ENCODE measurements at places on chromosomes 13 and 19.

DNA sequence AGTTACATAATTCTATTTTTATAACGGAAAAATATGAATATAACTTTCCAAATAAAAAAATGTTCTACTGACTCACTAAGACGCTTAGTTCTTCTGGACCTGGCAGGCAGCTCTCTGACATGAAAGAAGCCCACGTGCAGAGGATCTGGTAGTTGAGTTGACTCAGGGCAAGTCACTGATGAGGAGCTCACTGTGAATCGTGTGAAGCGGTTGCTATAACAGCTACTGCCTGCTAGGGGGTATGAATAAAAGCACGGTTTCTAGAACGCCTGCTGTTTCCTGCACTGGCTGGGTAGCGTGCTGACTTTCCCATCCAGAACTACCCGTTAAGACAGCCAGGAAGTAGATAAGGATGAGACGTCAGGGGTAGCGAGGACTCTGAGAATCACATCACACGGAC is 54.7 kb upstream of the WASF3 start:
- no peak for DNase-seq

- peak; percentile 48 for DNase-seq
Observed at GRCh38 chr19:12881172-12881808, at the start of gene DNASE2. Gene DNASE2, minus strand, starts transcription at chr19:12881449. Its CDS starts 74 bp downstream, at chr19:12881375.

- no peak for DNase-seq
Observed at GRCh38 chr13:75889427-75889826, 253.3 kb downstream of the LMO7 start.

DNA sequence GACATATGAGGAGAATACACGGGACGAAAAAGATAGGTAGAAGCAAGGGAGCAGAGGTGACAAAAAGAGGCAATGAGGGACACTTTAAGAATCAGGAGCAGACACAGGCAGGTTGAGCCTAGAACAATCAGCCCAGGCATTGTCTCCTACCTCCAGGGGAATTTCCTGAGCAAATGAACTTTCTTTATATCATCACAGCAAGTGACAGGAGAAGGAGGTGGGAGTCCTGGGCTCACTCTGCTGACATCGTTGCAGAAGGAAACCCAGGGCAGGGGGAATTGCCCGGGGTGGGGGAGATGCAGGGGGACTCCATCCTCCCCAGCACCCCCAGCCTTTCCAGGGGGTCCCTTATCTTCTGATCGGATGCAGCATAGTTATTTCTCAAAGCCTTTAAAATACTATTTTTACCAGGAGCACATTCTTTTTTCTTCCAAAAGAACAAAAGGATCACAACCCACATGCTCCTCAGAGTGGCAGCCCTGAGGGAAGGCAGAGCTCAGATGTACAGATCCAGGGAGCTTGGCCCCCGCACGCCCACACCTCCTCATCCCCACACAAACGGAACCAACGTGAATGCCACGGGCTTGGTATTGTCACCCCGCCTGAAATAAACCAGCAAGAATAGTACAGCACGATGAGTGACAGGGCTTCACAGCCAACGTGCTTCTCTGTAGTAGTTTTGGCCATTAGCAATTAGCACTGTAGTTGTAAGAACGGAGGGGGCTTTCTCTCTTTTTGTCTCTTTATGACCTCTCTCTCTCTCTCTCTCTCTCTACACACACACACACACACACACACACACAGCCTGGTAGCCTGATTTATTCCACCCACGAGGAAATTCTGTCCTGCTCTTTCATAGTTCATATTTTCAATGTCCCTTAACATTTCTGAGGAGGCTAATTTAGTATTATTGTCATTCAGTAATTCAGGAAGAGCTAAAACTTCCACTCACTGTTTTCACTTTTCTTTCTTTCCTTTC is 169.5 kb upstream of the UBL3 start:
- no peak for DNase-seq

GRCh38 chr13:73985783-73986182 is 148.4 kb downstream of the KLF12 start:
- DNase-seq = no peak

DNA sequence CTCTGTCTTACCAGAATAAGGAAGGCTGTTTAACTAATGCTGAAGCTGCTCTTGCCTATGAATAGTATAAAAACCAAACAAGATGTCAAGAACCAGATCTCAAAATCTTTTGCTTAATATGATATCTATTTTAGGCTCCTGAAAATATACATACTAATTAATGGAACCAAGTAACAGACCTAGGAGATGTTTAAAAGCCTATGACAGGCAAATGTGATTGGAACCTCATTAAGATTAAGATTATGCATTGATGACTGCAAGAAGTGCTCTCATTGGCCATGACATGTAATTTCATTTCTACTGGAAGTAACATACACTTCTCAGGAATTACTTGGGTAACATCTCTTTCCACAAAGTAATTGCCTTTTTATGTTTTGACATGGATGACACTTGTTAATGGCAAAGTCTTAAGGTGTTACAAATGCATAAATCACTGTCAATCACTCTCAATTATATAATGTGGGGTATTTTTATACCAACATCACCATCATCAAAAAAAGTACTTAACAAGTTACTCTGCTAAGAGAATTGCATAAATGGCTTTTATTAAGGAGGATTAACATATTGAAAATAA is 326.9 kb upstream of the MIR17HG start:
- DNase-seq = no peak

DNA sequence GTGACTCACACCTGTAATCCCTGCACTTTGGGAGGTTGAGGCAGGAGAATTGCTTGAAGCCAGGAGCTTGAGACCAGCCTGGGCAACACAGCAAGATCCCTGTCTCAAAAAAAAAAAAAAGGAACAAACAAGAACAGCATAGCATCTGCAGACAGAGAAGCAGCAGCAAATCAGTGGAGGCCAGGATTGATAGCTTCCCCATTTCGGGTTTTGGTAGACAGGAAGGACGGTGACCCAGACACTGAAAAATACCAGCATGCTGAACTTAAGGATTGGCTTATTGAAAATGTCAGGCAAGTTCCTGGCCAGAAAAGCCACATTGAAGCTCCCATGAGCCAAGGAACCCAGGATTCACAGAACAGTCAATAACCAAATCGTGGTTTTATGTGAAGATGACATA is 3.0 kb downstream of the ZNF490 start:
- DNase-seq = no peak

GRCh38 chr19:51722492-51722891 is 1.3 kb downstream of the HAS1 start:
- DNase-seq = no peak

- no peak for DNase-seq
Observed at GRCh38 chr19:7528522-7529245, 6.3 kb downstream of the MCOLN1 start.

GRCh38 chr13:22194106-22194805 is 523.4 kb downstream of the FGF9 start:
- DNase-seq = no peak

DNA sequence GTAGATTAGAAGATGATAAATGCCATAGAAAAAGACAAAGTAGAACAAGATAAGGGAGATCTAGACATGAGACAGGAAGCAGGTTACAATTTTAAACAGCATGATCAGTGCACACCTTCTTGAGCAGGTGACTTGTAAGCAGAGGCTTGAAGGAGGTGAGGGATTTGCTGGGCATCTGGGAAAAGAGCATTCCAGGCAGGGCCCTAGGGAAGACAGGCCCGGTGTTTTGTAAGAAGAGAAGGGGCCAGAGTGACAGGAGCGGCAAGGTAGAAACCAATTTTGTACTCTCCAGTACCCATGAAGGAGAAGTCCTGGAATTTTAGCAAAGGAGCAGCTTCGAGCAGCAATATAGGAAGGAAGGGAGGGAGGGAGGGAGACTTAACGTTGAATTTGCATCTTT is 296.5 kb downstream of the MZT1 start:
- DNase-seq = no peak

GRCh38 chr13:111461445-111462149 is 141.2 kb downstream of the TEX29 start:
- no peak for DNase-seq

GRCh38 chr19:45050036-45050435 is 11.2 kb downstream of the CLASRP start:
- no peak for DNase-seq

DNA sequence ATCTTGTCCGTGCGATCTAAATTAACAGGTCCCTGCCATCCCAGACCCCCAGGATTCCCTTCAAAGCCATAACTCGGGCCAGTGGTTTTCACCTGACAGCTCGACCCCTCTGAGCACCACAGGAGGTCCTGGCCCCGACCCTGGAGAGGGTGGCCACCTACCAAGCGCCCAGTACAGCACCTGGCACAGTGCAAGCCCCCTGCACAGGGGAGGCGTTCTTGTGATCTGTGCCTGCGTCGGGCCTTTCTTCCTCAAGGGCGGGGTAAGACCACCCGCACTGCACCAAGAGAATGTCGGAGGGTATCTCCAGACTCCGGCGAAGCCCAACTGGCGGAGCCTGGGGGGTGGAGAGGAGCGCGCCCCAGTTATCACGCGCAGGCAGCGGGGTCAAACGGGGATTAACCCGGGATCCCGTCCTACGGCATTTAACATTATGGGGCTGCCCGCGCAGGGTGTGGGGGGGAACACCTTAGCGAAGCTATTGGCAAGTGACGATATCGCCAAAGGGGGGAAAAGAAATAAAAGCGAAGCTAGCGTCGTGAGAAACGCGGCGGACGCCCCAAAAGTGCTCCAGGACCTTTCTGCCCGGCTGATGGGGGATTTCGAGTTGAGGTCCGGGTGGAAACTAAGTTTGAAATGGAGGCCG is 1.3 kb upstream of the HNRNPL start:
- DNase-seq = peak; percentile 32

GRCh38 chr19:7831452-7831851 is 1.4 kb downstream of the EVI5L start:
- peak; percentile 38 for DNase-seq

- no peak for DNase-seq
Observed at GRCh38 chr19:6590827-6591319, at the start of gene CD70. Gene CD70, minus strand, starts transcription at chr19:6591150. Its CDS starts 148 bp downstream, at chr19:6591002.

DNA sequence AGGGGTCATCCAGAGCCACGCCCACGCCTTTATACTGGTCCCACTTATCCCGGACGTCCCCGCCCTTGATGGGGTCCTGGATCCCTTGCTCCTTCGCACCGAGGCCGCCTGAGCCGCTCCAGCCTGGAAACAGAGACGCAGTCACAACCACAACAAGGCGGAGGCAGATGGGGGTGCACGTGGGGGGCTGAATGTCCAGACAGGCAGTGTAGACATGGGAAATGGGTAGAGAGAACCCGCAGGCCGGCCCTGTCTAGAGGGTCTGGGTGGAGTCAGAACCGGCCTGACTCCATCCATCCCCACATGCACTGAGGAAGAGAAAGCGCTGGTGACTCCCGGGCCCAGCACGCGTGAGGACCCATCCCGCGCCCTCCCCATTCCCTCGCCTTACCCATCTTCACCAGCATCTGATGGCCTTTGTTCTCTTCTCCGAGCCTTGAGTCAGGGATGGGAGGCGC is 23.0 kb downstream of the CHERP start:
- no peak for DNase-seq

DNA sequence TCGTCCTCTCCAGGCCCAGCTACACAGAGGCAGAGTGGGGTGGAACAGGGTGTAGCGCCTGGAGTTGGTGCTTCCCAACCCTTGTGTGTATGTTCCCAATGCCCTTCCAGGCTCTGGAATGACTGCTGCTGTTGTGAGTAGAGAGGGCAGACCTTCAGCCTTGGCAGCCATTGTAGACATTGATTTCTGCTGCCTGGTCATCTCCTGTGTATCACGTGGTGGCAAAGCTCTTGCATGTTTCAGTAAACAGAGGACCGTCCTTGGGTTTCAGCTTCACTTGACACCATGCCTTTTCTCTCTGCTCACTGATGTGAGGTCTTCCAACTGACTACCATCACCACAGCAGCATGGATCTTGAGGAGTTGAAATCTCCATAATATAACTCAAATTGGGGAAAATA is 397.9 kb downstream of the COG6 start:
- no peak for DNase-seq

- no peak for DNase-seq
Observed at GRCh38 chr13:65653613-65654012, 1576.5 kb downstream of the PCDH9 start.

GRCh38 chr13:90769387-90769786 is 578.1 kb upstream of the MIR17HG start:
- DNase-seq = no peak

- no peak for DNase-seq
Observed at GRCh38 chr13:113967206-113967720, 6.6 kb downstream of the C13orf46 start.

GRCh38 chr19:50548191-50549058 is 19.8 kb downstream of the LRRC4B start:
- DNase-seq = peak; percentile 71

- no peak for DNase-seq
Observed at GRCh38 chr19:588741-589692, 664 bp upstream of the HCN2 start.

DNA sequence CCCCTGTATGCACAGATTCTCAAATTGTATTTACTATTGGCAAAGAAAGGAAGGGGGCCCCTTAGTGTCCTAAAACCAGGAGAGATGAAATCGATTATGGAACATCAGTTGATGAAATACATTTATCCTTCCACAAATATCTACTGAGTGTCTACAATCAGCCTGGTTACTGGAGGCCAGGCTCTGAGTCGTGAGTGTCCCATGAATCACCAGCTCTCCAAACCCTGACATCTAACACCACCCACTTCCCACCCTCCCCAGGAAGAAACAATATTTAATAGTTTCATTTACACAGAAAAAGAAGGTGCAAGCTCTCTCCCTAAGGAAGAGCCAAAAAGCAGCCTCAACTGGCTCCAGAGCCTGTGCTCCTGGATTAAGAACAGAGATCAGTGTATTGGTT is 25.2 kb downstream of the KCTD15 start:
- no peak for DNase-seq

DNA sequence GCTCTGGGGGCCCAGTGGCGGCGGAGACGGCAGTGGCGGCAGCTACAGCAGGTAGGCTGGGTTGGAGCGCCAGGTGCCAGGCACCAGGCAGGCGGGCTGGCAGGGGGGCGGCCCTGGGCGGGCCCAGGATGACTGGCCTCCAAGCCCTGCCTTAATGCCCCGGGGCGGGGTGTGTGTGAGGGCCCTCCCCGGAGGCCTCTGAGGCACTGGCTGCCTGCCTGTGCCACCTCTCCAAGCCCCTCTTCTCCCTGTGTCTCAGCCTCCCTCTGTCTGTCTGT is at the start of gene KLK11:
KLK11 (minus strand) TSS at position 63 of the 278 bp plus-strand sequence. CDS start 985 bp downstream, outside the sequence.
- DNase-seq = no peak

DNA sequence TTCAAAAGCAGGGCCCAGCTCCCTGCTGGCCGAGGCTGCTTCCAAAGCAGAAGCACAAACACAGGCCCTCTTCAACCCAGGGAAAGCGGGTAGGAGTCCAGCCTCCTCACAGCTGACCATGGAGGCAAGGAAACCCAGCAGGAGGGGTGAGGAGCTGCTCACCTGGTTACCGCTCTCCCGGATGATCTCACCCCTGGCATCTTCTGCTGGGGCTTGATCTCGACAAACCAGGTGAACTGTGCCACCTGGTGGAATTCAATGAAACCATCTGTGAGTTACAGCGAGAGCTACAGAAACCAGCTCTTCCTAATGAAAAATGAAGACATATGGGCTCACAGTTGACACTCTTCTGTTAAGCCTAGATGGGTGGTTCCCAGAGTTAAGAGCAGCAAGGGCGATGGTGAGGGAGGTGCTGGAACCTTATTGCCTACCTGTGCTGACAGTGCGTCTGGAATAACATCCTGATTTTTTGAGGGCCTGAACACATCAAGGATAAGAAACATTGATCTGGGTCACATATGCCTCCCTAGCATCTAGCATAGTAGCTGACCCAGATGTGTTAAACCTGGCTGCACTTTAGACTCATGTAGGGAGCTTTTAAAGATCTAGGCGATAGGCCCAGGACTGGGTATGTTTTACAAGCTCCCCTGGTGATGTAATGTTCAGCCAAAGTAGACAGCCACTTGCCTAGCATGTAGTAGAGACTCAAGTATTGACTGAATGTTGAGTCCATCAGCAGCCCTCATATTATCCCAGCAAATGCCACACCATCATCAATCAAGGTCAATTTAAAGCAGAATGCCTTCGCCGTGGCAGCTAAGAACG is 6.1 kb downstream of the DHRS12 start:
- DNase-seq = peak; percentile 25

Measured in hypothalamus (tissue), 51 donors.